Adrenal gland (tissue), 19 donors: ENCODE measurements at places on chromosomes 7 and 10. TPM values are rescaled to one million over a fixed set of nuclear protein-coding genes. Genes with fewer than 3 reads are reported as not detected.

Gene EZH2
- polyA plus RNA-seq, result 3.1 TPM

Gene CALCR
- 0.03 TPM for polyA plus RNA-seq

Gene PNLIPRP2
- not detected for polyA plus RNA-seq

Gene RAB19
- polyA plus RNA-seq, result not detected

GRCh38 chr7:150955519-150956394, 22.4 kb downstream of the KCNH2 start:
- H3K27ac ChIP-seq, result no peak overlapping the region
- H3K4me1 ChIP-seq, result peaks cover 6% of the 10 kb centered on the region
- H3K4me3 ChIP-seq, result no peak overlapping the region
- DNase-seq, result peak; percentile 67

DNA sequence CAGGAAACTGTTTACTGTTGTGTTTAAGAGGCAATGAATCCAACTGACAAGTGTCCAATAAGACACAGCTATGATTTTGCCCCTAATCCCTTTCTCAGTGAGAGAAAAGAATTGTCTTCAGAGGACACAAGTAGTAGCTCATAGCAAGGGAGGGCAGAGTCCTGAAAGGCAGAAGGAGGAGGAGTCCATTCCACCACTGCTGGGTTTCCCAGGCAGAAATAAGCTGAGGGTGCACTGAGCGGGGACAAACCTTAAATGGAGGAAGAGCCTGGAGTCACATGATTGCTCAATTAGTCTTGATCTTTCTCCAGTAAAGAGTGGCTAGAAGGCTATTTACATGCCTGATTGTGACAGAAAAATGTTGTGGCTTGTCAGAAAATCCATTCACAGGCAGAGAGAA, 573.8 kb downstream of the POM121L12 start:
- H3K4me3 ChIP-seq, result no peak overlapping the region
- no peaks in the 10 kb centered on the region for H3K27me3 ChIP-seq
- H3K4me1 ChIP-seq, result no peaks in the 10 kb centered on the region

GRCh38 chr7:45543473-45543872, 30.7 kb upstream of the ADCY1 start:
- no peaks in the 10 kb centered on the region for H3K36me3 ChIP-seq
- H3K4me1 ChIP-seq, result no peaks in the 10 kb centered on the region
- H3K27ac ChIP-seq, result no peak overlapping the region
- no peaks in the 10 kb centered on the region for H3K27me3 ChIP-seq

- no peaks in the 10 kb centered on the region for H3K36me3 ChIP-seq
- H3K27ac ChIP-seq, result no peak overlapping the region
- no peaks in the 10 kb centered on the region for H3K27me3 ChIP-seq
- DNase-seq, result peak; percentile 38
- H3K4me3 ChIP-seq, result no peak overlapping the region
These were observed 118.6 kb upstream of the BTBD16 start for GRCh38 chr10:122152544-122152943.

- no peaks in the 10 kb centered on the region for H3K36me3 ChIP-seq
- H3K27me3 ChIP-seq, result no peaks in the 10 kb centered on the region
- no peak overlapping the region for H3K4me3 ChIP-seq
- DNase-seq, result no peak
These were observed 304.7 kb upstream of the AOAH start for GRCh38 chr7:37028909-37029440.

DNA sequence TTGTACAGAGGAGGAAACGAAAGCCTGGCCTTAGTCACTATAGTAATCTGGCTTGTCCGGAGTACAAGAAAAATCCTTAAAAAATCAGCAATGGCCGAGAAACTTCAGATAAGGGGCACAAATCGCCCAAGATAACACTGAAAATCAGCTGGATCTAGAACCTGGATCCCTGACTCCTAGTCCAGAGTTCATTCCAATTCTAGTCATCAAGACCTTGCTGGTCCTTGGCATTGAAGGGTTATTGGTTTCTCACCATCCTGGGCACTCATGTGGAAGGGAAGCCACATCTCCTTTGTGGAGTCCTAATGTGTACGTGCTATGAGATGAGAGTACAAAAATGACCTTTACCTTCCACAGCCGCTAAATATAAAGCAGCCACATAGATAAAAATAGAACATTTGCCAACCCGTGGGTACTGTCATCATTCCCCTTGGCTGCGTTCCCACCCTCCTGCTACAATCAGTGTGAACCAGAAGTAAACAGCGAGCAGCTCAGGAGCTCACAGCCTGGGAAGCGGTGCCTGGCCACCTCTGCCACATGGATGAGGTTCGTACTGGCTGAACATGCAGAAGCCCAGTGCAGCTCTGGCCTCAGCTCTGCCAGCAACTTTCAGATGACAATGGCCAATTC, 116.0 kb upstream of the PDLIM1 start:
- peaks cover 52% of the 10 kb centered on the region for H3K4me1 ChIP-seq
- peak; percentile 95 for DNase-seq
- H3K27me3 ChIP-seq, result no peaks in the 10 kb centered on the region
- no peaks in the 10 kb centered on the region for H3K36me3 ChIP-seq

DNA sequence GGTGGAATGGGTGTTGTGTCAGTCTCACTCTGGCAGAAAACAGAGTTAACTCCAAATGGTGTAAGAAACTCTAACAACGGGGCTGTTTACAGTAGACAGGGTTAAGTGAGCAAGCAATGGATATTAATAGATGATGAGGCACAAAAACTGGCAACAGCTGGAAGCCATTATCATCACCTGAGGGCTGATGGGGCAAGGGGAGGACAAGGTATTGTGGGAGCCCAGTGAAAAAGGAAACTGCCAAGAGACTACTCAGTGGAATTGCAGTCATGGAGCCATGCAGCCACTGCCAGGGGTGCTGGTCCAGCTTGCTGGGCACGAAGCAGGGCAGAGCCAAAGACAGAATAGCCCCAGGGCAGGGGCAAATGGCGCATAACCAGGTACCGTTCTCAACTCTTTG, 260.7 kb downstream of the BICC1 start:
- no peaks in the 10 kb centered on the region for H3K27me3 ChIP-seq
- H3K27ac ChIP-seq, result no peak overlapping the region
- no peak for DNase-seq
- no peak overlapping the region for H3K4me3 ChIP-seq
- H3K36me3 ChIP-seq, result no peaks in the 10 kb centered on the region
- no peaks in the 10 kb centered on the region for H3K4me1 ChIP-seq

- H3K27ac ChIP-seq, result no peak overlapping the region
- no peak overlapping the region for H3K4me3 ChIP-seq
- H3K4me1 ChIP-seq, result peaks cover 12% of the 10 kb centered on the region
- no peak for DNase-seq
- H3K36me3 ChIP-seq, result no peaks in the 10 kb centered on the region
These were observed 27.4 kb downstream of the STAM start for GRCh38 chr10:17671307-17671706.

- H3K27me3 ChIP-seq, result peaks cover 66% of the 10 kb centered on the region
- peaks cover 25% of the 10 kb centered on the region for H3K4me1 ChIP-seq
- peak overlapping the region; percentile 23 for H3K4me3 ChIP-seq
- no peak for DNase-seq
These were observed 10.3 kb downstream of the MNX1 start for GRCh38 chr7:156999958-157000726.

DNA sequence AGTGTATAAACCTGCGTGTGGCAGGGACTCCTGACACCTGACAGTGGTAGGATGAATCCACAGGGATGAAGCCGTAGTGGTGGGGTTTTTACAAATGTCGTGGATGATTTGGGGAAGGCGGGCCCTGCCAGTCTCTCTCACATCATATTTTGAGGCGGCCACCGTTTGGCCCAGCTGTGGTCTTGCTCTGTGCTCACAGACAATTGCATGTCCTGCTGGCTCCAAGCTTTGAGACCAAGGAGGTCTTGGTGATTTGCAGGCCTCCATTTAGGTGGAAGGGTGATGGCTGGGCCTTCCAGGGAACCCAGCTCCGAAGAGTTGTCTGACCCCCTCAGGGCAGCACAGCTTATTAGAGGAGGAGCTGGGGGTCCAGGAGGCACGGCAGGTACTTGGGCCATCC, 151.1 kb upstream of the SHH start:
- no peak overlapping the region for H3K27ac ChIP-seq
- DNase-seq, result no peak
- H3K4me1 ChIP-seq, result no peaks in the 10 kb centered on the region
- no peak overlapping the region for H3K4me3 ChIP-seq

- no peak overlapping the region for H3K4me3 ChIP-seq
- no peaks in the 10 kb centered on the region for H3K4me1 ChIP-seq
- H3K27ac ChIP-seq, result no peak overlapping the region
- H3K36me3 ChIP-seq, result no peaks in the 10 kb centered on the region
- no peaks in the 10 kb centered on the region for H3K27me3 ChIP-seq
These were observed 68.9 kb upstream of the ADO start for GRCh38 chr10:62735464-62736167.

GRCh38 chr10:42150428-42151061, 487.8 kb downstream of the ZNF33B start:
- DNase-seq, result no peak
- no peaks in the 10 kb centered on the region for H3K36me3 ChIP-seq

GRCh38 chr10:14536241-14537213, 205.8 kb upstream of the FRMD4A start:
- DNase-seq, result peak; percentile 64
- no peak overlapping the region for H3K27ac ChIP-seq
- H3K4me1 ChIP-seq, result peaks cover 8% of the 10 kb centered on the region
- no peaks in the 10 kb centered on the region for H3K36me3 ChIP-seq
- no peaks in the 10 kb centered on the region for H3K27me3 ChIP-seq
